ENCODE measurements at places on chromosomes 11 and 22. TPM values are rescaled to one million over a fixed set of nuclear protein-coding genes. Genes with fewer than 3 reads are reported as not detected.

- H3K27ac ChIP-seq, result no peak overlapping the region
- H3K4me1 ChIP-seq, result peaks cover 6% of the 10 kb centered on the region
- DNase-seq, result no peak
- no peaks in the 10 kb centered on the region for H3K36me3 ChIP-seq
Measured at GRCh38 chr22:17918840-17919239, 105.5 kb downstream of the MICAL3 start.

GRCh38 chr22:33792832-33793231 lies 127.4 kb downstream of the LARGE1 start:
- H3K27ac ChIP-seq, result no peak overlapping the region
- no peaks in the 10 kb centered on the region for H3K27me3 ChIP-seq
- DNase-seq, result no peak
- H3K4me1 ChIP-seq, result no peaks in the 10 kb centered on the region
- no peaks in the 10 kb centered on the region for H3K36me3 ChIP-seq

Gene OR2AT4
- not detected for total RNA-seq

- H3K36me3 ChIP-seq, result no peaks in the 10 kb centered on the region
- no peak for DNase-seq
- H3K4me1 ChIP-seq, result no peaks in the 10 kb centered on the region
Measured at GRCh38 chr11:34277171-34277570, 80.6 kb downstream of the ABTB2 start.

Gene VSIG2
- 0.24 TPM for total RNA-seq

Gene OR51V1
- total RNA-seq, result not detected

DNA sequence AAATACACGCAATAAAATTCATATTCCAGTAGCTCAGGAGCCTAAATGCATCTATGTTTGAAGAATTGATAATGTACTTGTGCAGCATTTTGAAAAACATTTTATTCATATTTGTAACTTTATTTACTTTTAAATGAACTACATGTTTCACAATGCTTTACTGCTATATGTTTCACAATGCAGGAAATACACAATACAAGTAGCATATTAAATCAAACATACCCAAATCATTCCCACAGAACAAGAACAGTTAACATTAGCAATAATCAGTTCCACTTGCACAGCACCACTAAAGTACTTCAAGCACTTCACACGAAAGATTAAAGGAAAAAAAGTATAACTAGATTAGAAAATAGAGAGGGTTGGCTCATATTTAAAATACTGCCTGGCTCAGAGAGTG lies 343.6 kb upstream of the CCDC90B start:
- no peak overlapping the region for H3K27ac ChIP-seq
- no peaks in the 10 kb centered on the region for H3K36me3 ChIP-seq
- H3K4me1 ChIP-seq, result no peaks in the 10 kb centered on the region
- H3K27me3 ChIP-seq, result no peaks in the 10 kb centered on the region

Gene CCDC188
- total RNA-seq, result not detected

DNA sequence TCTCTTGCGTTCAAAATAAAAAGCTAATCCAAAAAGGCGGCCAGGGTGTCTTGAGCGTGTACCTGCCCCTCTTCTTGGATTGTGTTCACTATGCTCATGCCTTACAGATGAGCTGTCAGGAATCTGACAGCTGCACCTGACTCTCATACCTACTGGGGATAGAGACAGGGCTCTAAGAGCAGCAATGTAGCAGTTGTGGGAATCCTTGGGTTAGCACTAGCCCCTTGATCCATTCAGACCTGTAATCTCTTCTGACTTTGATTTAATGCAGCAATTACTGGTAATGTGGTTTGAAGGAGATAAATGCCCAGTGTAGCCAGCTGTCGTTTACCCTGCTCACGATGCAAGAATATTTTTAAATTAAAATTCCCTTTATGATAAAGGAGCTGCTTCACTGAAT lies 145.8 kb downstream of the APOL5 start:
- no peaks in the 10 kb centered on the region for H3K27me3 ChIP-seq
- DNase-seq, result no peak
- H3K4me1 ChIP-seq, result no peaks in the 10 kb centered on the region
- H3K36me3 ChIP-seq, result no peaks in the 10 kb centered on the region

DNA sequence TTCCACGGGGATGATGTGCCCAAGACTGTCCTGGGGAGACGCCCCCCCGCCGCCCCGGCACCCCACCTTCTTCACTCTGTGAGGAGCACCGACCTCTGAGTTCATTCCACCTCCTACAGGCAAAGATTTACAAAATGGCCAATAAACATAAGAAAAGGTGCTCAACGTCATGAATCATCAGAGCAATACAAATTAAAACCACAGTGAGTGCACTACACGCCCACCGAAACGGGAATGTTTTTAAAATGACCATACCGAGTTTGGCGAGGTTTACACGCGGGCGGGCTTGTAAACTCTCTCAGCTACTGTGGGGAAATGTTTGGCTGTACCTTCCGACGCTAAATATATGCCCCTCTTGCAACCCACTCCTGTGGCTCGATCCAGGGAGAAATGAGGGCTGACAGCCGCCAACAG lies 7.9 kb downstream of the NPTXR start:
- H3K4me1 ChIP-seq, result no peaks in the 10 kb centered on the region
- DNase-seq, result no peak
- H3K27ac ChIP-seq, result no peak overlapping the region
- H3K27me3 ChIP-seq, result no peaks in the 10 kb centered on the region
- H3K4me3 ChIP-seq, result no peak overlapping the region
- no peaks in the 10 kb centered on the region for H3K36me3 ChIP-seq

- H3K27ac ChIP-seq, result no peak overlapping the region
- no peak for DNase-seq
- no peaks in the 10 kb centered on the region for H3K36me3 ChIP-seq
- no peak overlapping the region for H3K4me3 ChIP-seq
- no peaks in the 10 kb centered on the region for H3K4me1 ChIP-seq
- H3K27me3 ChIP-seq, result no peaks in the 10 kb centered on the region
Measured at GRCh38 chr11:112795142-112795815, 165.9 kb upstream of the NCAM1 start.

GRCh38 chr22:30600921-30601320 lies 6.1 kb upstream of the TCN2 start:
- H3K36me3 ChIP-seq, result no peaks in the 10 kb centered on the region
- H3K27me3 ChIP-seq, result no peaks in the 10 kb centered on the region
- no peak overlapping the region for H3K4me3 ChIP-seq
- peaks cover 4% of the 10 kb centered on the region for H3K4me1 ChIP-seq

- H3K27ac ChIP-seq, result no peak overlapping the region
- no peaks in the 10 kb centered on the region for H3K4me1 ChIP-seq
- DNase-seq, result no peak
- H3K4me3 ChIP-seq, result no peak overlapping the region
Measured at GRCh38 chr11:107202241-107202640, 184.0 kb upstream of the GUCY1A2 start.

Gene SMTNL1
- not detected for total RNA-seq

DNA sequence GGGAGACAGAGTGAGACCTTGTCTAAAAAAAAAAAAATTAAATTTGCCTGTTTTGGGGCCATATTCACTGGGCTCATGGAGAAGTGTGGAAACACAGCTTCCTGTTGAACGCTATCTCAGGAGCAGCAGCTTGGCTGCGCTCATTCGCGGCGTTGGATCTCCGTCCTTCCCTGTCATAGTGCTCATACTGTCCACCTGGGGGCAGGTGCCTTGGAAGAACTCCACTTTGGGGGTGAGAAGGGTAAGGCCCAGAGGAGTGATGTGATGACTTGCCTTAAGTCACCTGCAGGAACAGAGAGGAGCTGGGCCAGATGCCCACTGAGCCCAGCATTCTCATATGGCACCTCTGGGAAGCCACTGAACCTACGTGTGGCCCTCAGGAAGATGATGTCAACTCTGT lies 82.8 kb downstream of the CABIN1 start:
- H3K36me3 ChIP-seq, result peaks cover 41% of the 10 kb centered on the region
- H3K27ac ChIP-seq, result no peak overlapping the region
- H3K27me3 ChIP-seq, result no peaks in the 10 kb centered on the region
- H3K4me1 ChIP-seq, result no peaks in the 10 kb centered on the region
- no peak for DNase-seq
- no peak overlapping the region for H3K4me3 ChIP-seq

Gene GNG3
- not detected for total RNA-seq

Gene CARD18
- total RNA-seq, result not detected

Gene ABTB2
- total RNA-seq, result 5.5 TPM

DNA sequence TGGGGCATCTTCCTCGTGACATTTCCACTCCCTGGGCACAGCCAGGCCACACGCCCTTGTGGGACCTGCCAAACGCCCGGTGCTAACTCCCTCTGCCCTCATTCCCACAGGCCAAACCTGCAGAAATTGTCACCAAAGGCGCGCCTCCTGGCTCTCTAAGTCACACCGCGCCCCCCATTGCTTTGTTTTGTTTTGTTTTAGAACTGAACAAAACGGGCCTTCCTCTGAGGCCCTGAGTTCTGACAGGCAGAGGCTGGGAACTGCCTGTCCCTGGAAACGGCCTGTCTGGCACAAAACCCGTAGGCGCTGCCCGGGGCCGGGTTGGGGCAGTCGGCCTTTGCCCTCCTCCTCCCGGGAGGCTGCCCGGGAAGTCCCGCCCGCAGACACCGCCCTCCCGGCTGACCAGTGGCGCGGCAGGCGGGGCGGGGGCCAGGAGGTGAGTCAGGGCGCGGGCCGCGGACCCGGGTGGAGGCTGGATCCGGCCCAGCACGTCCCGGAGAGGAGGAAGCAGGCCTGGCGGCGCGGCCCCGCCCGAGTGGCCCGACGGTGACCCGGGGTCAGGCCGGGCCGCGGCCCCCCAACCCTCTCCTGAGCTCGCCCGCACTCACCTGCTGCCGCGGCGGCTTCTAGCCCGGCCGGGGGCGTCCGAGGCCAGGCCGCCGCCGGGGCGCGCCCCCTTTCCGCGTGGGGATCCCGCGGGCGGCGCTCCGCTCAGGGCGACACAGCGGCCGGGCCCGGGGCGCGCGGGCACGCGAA lies 465 bp downstream of the SUN2 start:
- peak overlapping the region; percentile 98 for H3K4me3 ChIP-seq
- no peaks in the 10 kb centered on the region for H3K27me3 ChIP-seq
- peak overlapping the region; percentile 70 for H3K27ac ChIP-seq
- H3K4me1 ChIP-seq, result peaks cover 64% of the 10 kb centered on the region
- H3K36me3 ChIP-seq, result peaks cover 31% of the 10 kb centered on the region

DNA sequence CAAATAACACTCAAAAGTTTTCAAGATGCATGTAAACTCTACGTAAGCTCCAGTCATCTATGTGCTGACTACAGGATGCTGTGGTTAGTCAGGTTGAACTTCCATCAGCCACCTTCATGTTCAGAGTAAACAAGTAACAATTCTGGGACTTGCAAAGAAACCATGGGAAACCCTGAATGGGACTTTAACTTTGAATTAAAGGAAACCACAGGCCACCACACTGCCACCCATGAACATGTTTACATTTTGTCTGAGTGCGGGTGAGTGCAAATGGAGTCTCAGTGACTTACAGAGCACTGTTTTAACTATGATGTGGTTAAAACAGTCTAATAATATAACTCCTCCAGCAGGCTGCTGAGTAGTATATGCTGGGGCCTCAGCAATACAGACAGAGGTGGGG lies 12.9 kb upstream of the SYTL2 start:
- no peaks in the 10 kb centered on the region for H3K27me3 ChIP-seq
- no peak overlapping the region for H3K27ac ChIP-seq
- peaks cover 62% of the 10 kb centered on the region for H3K4me1 ChIP-seq
- H3K4me3 ChIP-seq, result peak overlapping the region; percentile 16
- peak; percentile 93 for DNase-seq

DNA sequence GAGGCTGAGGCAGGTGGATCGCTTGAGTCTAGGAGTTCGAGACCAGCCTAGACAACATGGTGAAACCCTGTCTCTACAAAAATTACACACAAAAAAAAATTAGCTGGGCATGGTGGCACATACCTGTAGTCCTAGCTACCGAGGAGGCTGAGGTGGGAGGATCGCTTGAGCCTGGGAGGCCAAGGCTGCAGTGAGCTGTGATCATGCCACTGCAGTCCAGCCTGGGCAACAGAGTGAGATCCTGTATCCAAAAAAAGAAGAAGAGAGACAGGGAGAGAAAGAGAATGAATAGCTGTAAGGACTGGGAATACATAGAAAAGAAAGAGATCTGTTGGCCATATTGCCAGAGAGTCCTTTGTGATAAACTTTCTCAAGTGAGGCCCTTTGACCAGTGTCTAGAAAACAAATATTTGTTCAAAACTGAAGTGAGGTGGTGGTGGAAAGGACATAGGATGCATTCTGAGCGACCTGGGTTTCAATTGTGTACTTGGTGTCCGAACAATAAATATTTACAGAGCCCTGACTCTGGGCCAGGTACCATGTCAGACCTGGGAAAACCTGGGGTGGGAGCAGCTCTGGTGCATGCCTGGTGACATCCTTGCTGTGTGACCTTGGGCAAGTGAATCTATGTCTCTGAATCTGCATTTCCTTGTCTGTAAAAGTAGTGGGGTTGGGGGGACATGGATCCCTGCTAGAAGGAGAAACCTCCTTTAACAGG lies 89.6 kb upstream of the CRYBB3 start:
- no peaks in the 10 kb centered on the region for H3K36me3 ChIP-seq
- H3K27me3 ChIP-seq, result no peaks in the 10 kb centered on the region
- H3K4me1 ChIP-seq, result peaks cover 13% of the 10 kb centered on the region
- no peak overlapping the region for H3K4me3 ChIP-seq
- no peak overlapping the region for H3K27ac ChIP-seq

DNA sequence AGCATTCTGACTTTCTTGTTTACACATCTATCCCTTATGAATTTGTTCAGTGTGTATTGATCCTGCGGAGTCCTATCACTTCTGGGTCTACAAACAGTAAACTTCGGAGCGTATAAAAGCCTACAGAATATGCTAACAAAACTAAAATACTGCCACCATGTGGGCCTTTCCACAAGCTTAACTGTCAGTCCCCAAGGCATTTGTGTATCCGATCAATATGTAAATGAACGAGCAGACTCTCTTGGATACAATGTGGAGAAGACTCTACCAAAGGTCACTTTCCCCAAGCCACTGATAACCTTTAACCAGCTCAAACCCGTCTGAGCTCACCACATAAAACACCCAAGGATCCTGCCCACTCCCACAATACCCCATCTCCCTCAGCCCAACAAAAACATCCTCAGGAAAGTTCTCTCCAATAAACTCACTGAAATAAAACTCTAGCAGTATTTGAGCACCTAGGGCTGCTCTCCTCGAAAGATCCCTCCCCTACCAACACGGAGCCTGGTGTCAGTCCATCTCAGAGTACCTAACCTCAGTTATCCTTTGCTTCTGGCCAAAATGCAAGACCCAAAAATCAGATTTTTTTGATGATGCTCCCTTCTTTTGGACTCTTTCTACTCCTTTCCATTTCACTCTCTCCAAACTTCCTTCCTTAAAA lies 17.8 kb downstream of the ADA2 start:
- H3K27ac ChIP-seq, result no peak overlapping the region
- H3K4me1 ChIP-seq, result no peaks in the 10 kb centered on the region
- peaks cover 24% of the 10 kb centered on the region for H3K36me3 ChIP-seq
- DNase-seq, result no peak

Gene PNPLA3
- not detected for total RNA-seq

- H3K27me3 ChIP-seq, result no peaks in the 10 kb centered on the region
- H3K36me3 ChIP-seq, result no peaks in the 10 kb centered on the region
- H3K4me3 ChIP-seq, result no peak overlapping the region
Measured at GRCh38 chr11:81946831-81947230, 786.8 kb downstream of the FAM181B start.

Gene HBG2
- total RNA-seq, result not detected

- DNase-seq, result no peak
- H3K4me3 ChIP-seq, result no peak overlapping the region
- no peaks in the 10 kb centered on the region for H3K36me3 ChIP-seq
- no peak overlapping the region for H3K27ac ChIP-seq
- H3K4me1 ChIP-seq, result no peaks in the 10 kb centered on the region
Measured at GRCh38 chr11:9633679-9634078, 30.2 kb upstream of the SWAP70 start.

Measured in CD8-positive, alpha-beta memory T cell (primary cell).